ENCODE measurements at places on chromosomes 16 and 17.
A peak's percentile ranks its signal among the peaks of the same experiment; 100 is the strongest.

GRCh38 chr17:47762728-47763127, 29.7 kb downstream of the TBX21 start:
- DNase-seq, result no peak

- DNase-seq, result no peak
Observed at GRCh38 chr17:58621174-58621573, 70.7 kb downstream of the TEX14 start.

DNA sequence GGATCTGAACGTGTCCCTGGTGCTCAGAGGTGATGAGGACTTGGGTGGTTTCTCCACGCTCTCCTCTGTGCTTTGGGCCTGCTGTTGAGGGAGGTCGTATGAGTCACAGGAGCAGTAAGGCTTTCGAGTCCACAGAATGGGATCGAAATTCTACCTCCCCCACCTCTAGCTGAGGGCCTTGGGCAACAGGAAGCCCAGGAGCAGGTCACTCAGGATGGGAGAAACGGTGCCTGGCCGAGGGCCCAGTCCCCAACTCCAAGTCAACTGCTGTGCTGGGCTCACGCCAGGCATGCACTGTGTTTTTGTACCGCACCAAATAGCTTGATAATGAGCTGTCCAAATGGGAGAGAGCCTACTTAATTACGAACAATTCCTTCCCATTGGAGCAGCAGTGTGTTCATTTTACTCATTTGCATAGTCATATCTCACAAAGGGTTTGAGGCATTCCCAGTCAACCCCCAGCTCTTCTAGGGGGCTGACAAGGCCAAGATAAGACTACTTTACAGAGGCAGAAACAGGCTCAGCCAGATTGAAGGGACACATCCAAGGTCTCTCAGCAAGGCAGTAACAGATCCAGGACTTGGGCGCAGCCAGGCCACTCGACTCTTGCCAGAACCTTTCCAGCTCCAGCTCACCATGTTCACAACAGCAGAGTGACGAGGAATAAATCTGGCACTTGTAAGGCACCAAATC, 53.6 kb downstream of the WNT3 start:
- DNase-seq, result peak; percentile 87

DNA sequence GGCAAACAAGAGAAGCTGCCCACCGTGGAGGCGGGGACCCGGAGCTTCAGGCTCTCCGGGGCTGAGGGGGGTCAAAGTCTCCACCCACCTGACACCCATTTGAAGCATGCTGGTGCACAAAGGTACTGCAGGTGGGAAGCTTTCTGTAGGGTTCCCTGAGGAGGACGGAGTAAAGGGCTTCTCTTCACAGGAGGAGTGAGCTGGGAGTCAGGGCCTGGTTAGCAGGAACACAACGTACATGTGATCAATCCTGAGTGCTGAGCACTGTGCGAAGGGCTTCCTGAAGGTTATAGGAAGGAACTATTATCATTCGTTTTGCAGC, 252.9 kb upstream of the RPL38 start:
- DNase-seq, result no peak

- DNase-seq, result no peak
Observed at GRCh38 chr17:38926293-38927070, 1.1 kb downstream of the LASP1NB start.

- no peak for DNase-seq
Observed at GRCh38 chr17:79654960-79655382, 44.1 kb upstream of the RBFOX3 start.

GRCh38 chr17:62751060-62751691, 56.9 kb downstream of the MARCHF10 start:
- peak; percentile 26 for DNase-seq

DNA sequence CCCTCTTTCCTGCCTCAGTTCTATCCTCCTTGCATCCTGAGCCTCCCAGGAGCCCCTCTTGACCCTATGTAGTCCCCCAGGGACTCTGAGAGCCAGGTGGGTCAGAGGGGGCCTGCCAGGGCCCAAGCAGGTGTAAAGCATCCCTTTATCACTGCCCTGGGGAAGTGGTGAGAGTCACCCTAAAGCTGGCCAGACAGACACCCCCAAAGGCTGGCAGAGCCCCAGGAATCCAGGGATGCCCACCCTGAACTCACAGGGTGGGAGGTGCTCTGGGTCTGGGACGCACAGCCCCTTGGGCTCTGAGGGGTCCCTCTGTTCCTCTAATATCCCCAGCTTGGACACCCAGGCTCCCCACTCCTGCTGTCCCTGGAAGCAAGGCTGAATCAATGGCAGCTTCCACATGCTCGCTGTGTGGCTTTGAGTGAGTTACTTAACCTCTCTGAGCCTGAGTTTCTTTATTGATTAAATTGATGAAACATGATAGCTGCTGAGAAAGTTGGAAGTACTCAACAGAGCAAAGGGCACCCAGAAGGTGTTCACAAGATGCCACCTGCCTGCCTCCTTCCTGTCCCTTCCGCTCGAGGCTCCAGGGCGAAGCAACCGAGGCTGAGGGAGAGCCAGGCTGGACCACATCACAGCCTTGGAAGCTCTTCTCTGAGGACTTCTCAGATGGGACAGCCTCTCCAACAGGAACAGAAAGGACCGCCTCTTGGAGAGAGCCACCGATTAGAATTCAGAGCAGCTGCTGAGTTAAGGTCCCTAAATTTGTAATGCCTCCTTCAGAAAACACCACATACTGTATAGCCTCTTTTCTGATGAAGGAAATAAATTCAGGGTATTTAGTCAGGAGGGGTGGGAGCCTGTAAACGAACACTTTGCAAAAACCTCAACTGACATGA, 67.1 kb upstream of the DOC2B start:
- no peak for DNase-seq

- DNase-seq, result no peak
Observed at GRCh38 chr17:44362949-44363612, 572 bp downstream of the FAM171A2 start.

DNA sequence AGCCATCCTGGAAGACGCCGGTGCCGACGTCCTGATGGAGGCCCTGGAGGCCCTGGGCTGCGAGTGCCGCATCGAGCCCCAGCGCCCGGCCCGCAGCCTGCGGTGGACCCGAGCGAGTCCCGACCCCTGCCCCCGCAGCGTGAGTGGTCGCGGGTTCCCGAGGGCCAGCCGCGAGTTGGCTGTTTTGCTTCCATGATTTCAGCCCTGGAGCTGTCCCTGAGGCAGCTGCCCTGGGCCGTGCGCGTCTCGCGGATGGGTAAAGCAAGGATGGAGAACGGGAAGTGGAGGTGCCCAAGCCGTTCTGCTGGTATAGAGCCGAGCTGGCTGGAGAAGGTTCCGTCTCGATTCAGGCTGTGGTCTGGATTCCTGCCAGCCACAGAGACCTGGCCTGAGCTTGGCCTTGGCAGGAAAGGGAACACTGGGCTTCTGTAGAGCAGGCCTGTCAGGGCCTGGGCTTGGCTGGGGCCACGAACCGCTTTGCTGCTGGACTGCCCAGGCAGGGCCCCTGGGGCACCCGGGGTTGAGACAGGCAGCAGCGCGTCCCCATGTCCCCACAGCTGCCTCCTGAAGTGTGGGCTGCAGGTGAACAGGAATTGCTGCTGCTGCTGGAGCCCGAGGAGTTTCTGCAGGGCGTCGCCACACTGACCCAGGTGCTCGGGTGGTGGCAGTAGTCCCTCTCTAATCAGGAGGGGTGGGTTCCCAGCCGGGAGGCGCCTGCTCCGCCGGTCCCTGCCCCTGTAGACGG, 941 bp upstream of the MRPS34 start:
- peak; percentile 20 for DNase-seq

GRCh38 chr17:67922503-67922902, 73.8 kb downstream of the C17orf58 start:
- no peak for DNase-seq

- no peak for DNase-seq
Observed at GRCh38 chr17:82107341-82107860, 9.4 kb upstream of the FASN start.

DNA sequence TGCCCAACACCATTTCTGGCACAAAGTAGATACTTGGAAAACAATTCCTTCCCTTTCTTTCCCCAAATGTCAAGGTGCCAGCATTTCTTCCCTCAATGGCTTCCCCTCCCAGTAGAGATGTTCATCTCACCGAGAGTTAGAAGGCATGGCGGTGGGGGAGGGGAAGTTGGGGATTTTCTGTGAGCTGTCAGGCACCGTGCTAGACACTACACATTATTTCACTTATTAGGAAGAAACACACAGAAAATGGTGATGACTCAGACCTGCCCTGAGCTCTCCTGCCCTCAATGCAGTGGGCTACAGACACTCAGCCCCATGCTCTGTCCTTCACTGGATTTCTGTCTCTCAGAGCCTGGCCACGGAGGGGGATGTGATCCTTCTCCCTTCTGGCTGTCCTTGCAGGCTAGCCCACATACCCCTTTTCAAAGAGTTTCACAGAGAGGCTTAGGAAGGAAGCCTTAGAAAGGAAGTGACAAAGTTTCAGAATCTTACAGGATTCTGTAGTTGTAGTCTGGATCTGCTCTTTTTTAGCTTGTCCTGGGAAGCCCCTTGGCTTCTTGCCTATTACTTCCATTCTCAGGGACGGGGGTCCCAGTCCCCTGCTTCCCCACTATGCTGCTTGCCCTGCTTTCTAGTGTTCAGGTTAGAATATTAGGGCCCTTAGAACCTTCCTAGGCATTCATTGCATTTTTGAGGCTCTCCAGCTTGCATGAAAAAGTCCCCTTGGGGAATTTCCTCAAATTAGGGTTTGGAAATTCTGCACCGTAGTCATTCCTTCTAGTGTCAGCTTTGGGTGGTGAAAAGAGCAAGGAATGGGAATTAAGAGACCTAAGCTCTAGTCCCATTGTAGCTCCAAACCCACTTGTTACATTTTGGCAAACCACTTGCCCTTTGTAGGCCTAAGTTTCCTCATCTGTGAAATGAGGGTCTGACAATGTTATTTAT, 12.2 kb upstream of the CCL5 start:
- DNase-seq, result peak; percentile 76

DNA sequence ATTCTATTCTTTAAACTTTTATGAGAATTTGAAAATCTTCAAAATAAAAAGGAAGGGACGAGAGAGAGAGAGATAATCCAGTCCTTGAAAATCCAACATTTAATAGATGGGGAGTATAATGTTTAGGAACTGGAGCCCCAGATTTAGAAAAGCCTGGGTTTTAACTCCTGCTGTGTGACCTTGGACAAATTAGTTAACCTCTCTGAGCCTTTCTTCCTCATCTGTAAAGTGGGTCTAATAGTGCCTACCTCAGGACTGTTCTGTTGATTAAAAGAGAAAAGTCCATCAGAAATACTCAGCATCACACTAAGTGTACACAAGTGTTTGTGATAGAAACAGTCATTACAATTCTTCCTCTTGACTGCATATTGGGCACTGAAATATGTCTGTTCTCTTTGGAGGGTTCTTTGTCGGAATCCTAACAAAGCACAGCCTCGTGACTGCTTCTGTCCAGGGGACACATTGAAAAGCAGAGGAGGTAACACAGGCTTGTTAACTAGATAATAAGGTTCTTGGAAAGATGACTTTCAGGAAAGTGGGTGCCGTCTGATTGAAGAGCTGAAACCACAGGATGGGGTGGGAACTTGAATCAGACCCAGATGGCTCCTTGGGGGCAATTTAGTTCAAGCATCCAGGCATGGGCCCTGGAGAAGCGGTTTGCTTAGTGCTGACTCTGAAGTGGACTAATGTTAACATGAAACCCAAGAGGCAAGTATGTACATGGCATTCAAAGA, 128.2 kb downstream of the CLEC16A start:
- DNase-seq, result no peak

DNA sequence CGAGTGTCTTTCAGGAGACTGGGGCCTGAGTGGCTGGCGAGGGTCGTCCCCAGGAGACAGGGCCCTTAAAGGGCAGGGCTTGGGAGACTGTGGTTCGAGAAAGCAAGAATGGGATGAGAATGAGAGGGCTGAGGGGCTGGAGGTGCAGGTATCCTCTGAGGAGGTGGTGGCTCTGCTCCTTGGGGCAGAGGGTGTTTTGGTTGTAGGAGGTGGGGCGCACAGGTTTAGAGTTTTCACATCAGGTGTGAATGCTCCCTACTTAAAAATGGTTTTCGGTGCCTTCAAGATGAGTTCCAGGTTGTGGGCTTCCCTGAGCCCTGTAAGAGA, 430 bp downstream of the BCAS3 start:
- no peak for DNase-seq

GRCh38 chr17:17225901-17226300, 11.1 kb downstream of the FLCN start:
- DNase-seq, result no peak

DNA sequence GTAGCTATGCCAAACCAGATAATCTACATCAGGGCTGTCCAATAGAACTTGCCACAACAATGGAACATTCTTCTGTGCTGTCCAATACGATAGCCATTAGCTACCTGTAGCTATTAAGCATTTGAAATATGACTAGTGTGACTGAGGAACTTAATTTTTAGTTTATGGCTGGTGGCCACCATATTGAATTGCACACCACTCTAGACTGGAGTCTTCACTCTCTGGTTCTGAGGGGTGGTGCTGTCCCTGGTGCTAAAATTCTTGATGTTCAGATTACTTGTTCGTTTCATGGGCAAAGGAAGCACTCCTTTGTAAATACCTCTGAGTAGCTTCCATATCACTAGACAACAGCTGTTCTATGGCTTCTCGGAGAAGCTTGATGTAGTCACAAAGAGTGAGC, 296.6 kb downstream of the NPIPA8 start:
- DNase-seq, result no peak
